ENCODE measurements at places on chromosomes 2 and 18. TPM values are rescaled to one million over a fixed set of nuclear protein-coding genes. Genes with fewer than 3 reads are reported as not detected.
A peak's percentile ranks its signal among the peaks of the same experiment; 100 is the strongest.

The COL4A4 gene
- total RNA-seq: 3.0 TPM

The SKOR2 gene
- total RNA-seq: not detected

The COL3A1 gene
- 180 TPM for total RNA-seq

The KIAA2012 gene
- not detected for total RNA-seq

The NPPC gene
- 0.30 TPM for total RNA-seq

The RAPGEF4 gene
- 12.6 TPM for total RNA-seq

The UGT1A7 gene
- total RNA-seq: not detected

GRCh38 chr2:235220331-235220730 is 268.5 kb downstream of the SH3BP4 start:
- no peak for DNase-seq

DNA sequence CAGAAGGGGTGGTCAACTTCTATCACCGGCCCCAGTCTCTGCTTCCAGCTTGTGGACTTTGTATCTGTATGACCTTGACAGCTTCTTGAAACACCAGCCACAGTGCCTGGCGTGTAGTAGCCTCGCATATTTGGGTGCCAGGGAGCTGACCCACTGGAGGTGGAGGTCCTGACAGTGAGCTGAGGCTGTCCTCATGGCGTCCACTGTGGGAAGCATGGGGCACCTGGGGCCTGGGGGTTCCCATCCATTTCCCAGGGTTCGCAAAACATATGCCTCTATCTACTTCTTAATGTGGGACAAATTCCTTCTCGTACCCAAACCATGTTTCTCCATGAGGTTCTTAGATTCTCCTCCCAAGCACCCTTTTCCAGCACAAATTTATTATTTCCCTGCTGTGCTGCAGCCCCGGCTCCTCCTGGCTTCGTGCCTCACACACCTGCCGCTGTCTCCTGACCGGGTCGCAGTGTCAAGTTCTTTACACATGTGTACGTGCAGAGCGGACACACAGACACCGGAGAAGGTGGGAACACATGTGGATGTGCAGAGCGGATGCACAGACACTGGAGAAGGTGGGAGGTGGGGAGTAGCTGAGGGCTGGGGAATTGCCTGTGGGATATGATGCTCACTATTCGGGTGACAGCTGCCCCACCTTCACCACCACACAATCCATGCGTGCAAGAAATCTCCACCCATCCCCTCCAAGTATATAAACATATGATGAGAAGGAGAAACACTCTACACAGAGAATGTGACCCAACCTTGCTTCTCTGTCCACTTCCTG is 23.4 kb downstream of the TMEM18 start:
- no peak for DNase-seq

DNA sequence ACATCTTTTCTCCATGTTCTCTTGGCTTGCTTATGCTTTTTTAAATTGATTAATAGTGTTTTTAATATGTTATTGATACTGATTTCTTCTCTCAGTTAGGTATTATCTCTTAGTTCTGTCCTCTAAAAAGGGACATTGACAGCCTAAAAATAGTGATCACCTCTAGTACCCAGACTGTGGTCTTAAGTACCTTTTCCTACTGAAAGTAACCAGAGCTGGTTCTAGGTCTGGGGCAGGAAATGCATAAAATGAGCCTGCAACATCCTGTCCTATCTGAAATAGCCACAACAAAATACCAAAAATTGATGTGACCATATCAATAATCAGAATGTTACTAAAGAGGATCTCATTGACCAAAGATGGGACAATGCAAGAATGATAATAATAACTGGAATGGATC is 113.3 kb downstream of the DNAH6 start:
- DNase-seq: no peak

DNA sequence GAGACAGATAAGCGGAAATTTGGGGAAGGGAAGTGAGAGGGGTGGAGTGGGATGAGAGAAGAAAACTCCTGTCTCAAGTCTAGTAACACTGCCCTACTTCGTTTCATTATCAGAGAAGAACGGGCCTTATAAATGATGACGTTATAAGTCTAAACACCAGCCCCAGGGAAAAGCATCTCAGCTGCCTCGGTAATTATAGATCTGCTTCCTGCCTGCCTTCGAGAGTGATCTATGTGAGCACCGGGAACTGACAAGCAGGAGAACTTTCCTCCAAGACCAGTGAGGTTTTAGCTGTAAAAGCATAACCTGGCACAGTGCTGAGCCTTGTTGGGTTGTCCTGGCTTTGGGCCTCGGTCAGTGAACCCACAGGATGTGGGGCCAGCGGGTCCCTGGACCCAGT is 227.9 kb upstream of the SIX2 start:
- no peak for DNase-seq

DNA sequence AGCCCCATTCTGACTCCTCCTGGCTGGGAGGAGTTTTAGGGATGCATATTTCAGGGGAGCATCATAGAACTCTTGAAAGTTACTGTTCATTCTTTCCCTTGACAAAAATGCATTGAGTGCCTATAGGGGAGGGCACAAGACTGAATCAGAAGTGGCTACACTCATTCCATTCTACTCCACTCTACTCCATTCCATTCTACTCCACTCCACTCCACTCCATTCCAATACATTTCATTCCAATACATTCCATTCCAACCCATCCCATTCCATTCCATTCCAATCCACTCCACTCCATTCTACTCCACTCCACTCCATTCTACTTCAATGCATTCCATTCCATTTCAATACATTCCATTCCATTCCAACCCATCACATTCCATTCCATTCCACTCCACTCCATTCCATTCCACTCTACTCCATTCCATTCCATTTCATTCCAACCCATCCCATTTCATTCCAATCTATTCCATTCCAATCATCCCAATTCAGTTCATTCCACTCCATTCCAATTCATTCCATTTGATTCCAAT is 110.8 kb downstream of the LOXHD1 start:
- DNase-seq: no peak

- no peak for DNase-seq
These were observed 4.0 kb downstream of the BAZ2B start for GRCh38 chr2:159612255-159612901.

DNA sequence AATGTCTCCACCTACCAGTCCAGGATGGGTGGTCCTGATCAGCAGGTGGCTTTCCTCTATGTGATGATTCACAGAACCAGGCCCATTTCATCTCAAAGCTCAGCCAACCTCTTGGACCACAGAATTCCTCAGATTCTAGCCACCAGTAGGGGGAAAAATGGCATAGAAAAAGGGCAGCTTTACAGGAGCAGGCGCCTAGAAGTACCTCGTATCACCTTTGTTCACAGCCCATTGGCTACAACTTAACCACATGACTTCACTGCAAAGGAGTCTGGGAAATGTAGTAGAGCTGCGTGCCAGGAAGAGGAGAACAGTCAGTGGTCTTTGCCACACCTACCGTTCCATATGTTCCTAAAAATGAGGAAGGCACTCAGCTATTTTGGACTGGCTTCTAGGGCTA is 62.8 kb upstream of the DTNA start:
- DNase-seq: no peak

GRCh38 chr18:13328213-13328612 is 109.7 kb downstream of the LDLRAD4 start:
- DNase-seq: no peak

DNA sequence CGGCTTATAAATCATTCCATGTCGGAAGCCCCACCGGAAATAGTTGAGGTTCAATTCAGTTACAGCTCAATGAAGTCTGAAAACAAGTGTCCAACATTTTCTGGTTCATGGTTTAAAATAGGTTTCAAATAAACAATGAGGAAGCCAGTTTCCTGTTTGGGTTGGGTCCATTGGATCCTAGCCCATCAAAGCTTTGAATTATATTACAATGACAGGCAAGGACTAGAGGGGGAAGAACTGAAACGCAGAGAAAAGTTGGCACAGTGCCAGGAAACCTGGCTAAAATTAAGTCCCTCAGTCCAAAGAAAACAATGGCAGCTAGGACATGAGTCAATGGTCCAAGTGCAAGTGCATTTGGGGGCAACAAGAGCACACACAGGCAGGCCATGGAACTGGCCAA is 32.0 kb downstream of the SLC14A1 start:
- DNase-seq: no peak

DNA sequence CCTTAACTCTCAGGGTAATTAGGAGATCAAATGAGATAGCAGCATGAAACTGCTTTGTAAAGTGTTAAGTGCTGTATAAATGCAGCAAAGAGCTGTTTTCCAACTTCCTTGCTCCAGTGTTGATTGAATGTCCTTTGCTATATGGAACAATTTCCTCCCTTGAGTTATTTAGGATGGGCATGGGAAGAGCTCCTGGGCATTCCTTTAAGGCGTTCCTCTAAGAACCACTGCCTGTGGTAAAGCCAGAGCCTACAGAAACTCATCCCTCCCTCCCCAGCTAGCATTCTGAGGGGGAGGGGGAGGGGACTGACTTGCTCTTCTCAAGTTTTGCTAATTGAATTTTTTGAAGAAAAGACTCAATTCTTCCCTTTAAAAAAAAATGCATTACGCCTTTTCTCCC is 1.4 kb downstream of the AKAIN1 start:
- DNase-seq: no peak

DNA sequence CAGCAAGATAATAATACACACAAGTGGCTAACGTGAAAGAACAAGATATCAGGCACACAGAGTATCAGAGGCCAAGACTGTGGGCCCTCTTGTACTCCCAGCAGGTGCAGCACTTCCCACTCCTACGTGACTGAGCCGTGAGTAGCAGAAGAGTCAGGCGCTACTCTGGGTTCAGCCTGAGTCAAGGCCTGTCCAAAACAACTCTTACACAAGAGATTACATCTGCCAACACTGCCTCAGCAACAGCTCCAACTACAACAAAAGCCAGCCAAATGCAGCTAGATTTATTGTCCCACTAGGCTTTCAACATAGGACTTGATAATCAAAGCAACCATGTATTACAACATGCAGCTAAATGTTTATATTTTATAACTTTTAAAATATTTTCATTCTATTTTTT is 56.2 kb downstream of the ITSN2 start:
- DNase-seq: peak; percentile 79

- DNase-seq: no peak
These were observed 196.0 kb downstream of the KCNS3 start for GRCh38 chr2:18074476-18074875.

DNA sequence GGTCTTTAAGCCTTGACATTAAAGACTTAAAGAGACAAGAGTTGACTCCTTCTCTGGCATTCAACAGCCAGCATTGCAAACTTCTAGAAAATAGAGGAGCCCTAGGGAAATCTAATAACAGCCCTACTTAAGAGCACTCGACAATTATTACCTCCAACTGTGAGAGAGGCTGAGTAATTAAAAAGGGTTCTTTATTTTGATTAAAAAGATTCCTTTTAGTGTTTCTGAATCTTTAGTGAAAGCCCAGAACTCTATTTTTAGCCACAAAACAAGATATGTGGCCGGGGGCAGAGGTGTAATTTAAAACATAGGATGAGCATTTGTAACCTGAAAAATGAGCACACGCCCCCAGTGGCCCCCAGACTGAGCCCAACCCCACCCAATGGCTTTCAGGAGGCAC is 222.3 kb downstream of the SMAD2 start:
- DNase-seq: no peak

DNA sequence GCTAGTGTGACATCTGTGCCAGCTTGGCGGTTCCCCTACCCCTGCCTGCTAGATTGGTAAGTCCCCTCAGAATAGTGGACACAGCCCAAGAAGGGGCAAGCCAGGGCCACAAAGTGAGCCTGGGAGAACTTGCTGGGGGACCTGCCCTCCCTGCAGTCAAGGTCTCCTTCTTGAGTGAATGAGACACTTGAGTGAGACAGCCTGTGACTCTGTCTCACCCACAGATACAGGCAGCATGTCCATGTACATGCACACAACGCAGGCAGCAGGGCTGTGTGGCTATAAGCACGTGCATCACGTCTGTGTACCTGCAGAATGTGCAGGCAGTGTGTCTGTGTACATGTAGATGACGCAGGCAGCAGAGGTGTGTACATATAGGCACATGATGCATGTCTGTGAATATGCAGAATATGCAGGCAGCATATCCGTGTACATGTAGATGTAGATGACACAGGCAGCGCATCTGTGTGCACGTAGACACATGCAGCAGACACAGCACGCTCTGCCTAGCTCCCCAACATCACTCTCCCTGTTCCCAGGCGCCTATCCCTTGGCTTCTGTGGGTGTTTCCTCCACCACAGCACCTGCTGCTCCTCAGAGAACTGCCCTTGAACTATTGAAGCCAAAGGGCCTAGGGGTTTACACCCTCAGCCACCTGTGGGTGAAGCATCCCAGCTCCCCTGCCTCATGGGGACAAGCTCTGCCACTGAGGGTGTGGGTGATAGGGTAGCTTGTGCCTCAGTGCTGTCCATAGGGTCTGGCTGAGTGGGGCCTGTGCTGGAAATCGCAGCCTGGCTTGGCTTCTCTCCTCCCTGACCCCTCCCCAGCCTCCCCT is 147.2 kb upstream of the TWIST2 start:
- DNase-seq: no peak

DNA sequence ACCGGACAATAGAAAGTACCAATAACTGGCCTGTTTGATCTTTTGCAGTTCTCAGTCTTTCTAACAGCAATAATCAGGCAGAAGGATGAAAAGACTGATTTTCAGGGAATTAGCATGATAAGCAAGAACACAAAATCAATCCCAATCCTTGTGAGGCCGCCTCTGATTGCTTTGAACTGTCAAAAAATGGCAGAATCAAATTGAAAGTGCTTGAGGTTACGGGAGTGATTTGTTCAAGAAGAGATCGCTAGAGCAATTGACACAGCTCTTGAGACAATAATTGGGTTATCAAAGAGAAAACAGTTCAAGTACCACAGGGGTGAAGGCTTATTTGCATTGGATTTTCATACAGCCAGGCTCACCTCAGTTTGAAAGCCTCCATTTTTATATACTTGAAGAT is 663.4 kb downstream of the ARHGAP15 start:
- no peak for DNase-seq
